ENCODE measurements at places on chromosomes 7 and 10.

GRCh38 chr7:146331369-146331768 lies 214.8 kb downstream of the CNTNAP2 start:
- DNase-seq: no peak

DNA sequence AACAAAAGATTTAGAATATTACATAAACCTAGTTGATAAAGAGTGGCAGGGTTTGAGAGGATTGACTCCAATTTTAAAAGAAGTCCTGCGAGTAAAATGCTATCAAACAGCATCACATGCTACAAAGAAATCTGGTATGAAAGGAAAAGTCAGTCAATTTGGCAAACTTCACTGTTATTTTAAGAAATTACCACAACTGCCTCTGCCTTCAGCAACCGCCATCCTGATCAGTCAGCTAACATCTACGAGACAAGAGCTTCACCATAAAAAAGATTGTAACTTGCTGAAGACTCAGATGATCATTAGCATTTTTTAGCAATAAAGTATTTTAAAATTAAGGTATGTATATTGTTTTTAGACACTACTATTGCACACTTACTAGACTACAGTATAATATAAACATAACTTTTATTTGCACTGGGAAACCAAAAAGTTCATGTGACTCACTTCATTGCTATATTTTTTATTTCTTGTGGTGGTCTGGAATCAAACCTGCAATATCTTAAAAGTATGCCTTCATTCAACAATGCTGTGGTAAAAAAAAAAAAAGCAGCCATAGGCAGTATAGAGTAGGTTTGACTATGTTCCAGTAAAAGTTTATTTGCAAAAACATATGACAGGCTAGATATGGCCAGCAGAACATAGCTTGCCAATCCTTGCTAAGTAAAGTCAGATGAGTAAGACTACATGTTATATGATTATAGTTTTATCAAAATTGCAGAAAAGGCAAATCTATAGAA lies 74.4 kb downstream of the GLCCI1 start:
- no peak for DNase-seq

- no peak for DNase-seq
Measured at GRCh38 chr7:46444256-46444655, 523.2 kb upstream of the IGFBP3 start.

DNA sequence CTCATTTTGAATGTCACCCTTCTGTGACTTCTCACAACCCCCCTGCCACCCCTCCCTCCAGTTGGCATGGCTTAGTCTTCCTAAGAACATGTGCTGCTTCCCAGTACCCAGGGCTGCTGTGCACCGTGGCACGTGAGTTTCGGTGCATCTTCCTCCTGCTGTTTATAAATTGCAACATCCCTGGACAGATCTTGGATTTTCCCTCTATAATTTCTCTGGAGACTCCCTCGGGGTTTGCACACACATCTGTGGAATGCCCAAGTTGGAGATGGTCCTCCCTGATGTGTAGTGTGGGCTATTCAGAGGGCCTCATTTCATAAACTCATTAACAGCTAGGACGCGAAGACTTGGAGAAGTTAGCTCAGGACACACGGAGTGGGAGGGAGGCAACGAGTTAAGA lies 52.9 kb downstream of the IKZF1 start:
- no peak for DNase-seq

DNA sequence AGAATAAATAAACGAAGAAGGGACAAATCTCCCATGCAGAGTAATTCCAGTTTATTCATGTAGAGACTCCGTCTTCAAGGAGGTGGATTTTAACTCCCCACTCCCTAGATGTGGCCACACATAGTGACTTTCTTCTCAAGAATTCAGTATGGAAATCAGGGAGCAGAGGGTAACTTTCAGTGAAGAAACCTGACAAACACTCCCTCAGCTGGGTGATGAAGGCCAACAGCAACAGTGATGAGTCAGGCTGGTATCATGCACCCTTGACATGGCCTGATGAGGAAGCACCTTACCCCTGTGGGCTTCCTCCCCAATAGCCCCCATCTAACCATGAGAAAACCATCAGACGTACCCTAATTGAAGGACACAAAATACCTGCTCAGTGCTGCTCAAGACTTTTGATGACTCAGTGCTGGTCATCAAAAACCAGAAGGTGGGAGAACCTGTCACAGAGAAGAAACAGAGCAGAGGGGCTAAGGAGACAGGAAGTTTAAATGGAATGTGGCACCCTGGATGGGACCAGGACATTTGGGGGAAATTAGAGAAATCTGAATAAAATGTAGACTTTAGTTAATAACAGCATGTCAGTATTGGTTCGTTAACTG lies 50.6 kb downstream of the ADAMTS14 start:
- DNase-seq: no peak

DNA sequence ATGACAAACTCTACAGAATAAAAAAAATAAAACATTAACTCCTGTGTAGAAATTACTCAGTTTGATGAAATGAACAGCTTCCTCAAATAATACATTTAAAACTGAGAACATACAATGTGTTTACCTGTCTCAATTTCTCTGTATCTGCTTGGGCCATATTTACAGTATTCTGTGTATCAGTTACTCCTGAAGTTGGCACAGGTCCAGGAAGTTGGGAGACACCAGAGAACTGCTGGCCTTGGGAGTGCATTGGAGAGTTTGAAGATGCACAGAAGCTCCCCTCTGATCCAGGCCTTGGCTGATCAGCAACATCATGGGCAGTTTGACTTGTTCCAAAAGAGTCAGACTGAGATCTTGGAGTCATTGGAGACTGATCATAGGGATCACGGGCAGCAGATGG lies 155.1 kb downstream of the GALNT11 start:
- DNase-seq: no peak

- no peak for DNase-seq
Measured at GRCh38 chr7:6614953-6615722, at the start of gene ZNF853. TSS of gene ZNF853 (plus strand) at chr7:6615610. CDS start at chr7:6616175, 565 bp downstream.

GRCh38 chr10:64306729-64307327 lies 785.6 kb downstream of the REEP3 start:
- DNase-seq: no peak

DNA sequence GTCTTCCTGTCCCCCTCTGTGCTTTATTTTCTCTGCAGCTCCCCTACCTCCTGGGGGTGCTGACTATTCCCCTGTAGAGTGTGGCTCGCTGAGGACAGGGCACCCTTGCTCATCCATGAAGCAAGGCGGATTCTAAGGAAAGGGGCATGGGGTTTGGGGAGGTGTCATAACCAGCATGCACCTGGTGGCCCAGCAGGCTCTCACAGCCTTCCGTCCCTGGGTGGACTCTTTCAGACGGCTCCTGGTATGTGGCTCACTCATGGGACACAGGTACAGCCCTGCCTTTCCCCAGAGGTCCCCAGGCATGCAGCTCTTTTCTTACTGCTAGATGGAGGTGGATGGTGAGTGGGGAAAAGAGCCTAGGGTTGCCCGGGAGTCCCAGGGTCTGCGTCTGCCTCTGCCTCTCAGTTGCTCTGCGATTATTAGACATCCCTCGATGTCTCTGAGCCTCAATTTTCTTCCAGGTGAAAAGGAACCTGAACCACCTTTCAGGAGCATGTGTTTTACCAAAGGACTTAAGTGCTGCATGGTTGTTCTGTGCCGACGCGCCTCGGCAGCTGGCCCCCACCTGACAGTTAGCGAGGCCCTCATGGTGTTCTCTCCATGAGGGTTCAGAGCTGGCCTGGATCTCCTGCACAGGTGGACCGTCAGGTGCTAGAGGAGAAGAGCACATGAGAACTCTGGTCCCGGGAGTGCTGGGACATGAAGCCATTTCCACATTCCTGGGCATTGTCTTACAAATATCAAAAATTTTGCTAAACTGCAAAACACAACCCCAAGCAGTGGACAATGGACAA lies 172.5 kb upstream of the SHH start:
- no peak for DNase-seq

DNA sequence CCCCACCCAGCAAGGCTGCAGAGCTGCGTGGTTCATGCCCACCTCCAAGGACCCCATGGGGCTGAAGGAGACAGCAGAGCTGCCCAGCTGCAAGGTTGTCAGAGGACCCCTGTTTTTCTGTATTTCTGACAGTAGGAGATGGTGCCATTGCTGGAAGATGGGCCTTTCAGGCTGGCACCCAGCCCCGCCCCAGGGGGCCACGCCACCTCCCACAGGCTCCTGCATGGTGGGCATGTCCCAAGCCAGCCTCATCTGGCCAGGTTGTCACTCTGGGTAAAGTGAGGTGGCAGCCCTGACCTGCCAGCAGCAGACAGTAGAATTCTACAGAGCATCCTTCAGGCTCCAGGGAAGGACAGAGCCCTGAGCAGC lies 75.5 kb upstream of the RET start:
- DNase-seq: no peak

GRCh38 chr7:111927353-111928019 lies 278.7 kb downstream of the DOCK4 start:
- DNase-seq: no peak

GRCh38 chr7:10121631-10122030 lies 852.0 kb upstream of the PHF14 start:
- DNase-seq: no peak

DNA sequence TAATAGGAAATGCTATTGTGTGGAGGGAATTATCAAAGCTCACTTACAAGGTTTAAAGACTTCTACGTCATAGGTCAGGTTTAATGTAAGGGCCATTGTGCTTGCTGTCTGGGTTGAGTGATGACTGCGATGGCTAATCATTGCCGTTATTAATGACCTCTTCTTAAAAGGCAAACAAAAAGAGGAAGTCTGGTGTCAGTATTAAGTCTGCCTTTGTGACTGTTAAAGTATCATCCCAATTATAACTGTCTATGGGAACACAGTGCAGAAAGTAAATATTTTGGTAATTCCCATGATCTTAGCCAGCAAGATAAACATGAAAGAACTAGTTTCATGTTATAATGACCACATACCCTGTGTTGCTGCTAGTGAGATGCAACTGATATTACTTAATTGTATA lies 382.4 kb downstream of the BBS9 start:
- DNase-seq: no peak

DNA sequence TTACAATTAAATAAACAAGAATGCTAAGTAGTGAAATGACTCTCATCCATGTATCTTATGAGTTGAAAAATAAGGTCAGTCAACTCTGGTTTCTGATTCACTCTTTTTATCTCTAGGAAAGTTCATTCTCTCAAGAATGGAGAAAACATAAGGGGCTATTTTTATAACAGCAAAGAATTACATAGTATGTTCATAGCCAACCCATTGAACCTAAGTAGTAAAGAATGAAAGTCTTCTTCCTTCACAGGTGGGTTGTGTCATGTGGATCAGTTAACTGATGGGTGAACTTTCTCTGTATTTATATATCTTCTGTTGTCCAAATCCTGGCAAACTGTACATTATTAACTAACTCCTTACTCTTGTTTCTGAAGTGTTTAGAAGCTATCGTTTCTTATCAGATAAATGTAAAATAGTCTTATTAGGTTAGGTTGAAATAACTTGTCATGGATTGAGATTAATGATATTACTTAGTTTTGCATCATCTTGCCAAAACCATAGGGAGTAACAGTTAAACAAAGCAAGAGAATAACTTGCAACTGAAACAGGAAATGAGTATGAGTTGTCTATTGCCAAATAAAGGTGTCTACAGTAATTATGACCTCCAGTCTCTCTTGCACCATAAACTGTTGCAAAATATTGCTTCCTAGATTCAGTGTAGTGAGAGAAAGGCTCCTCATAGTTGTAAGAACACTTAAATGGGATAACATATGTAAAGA lies 86.8 kb downstream of the ANKRD7 start:
- DNase-seq: no peak

- DNase-seq: no peak
Measured at GRCh38 chr7:29044554-29044953, 86.4 kb upstream of the TRIL start.

DNA sequence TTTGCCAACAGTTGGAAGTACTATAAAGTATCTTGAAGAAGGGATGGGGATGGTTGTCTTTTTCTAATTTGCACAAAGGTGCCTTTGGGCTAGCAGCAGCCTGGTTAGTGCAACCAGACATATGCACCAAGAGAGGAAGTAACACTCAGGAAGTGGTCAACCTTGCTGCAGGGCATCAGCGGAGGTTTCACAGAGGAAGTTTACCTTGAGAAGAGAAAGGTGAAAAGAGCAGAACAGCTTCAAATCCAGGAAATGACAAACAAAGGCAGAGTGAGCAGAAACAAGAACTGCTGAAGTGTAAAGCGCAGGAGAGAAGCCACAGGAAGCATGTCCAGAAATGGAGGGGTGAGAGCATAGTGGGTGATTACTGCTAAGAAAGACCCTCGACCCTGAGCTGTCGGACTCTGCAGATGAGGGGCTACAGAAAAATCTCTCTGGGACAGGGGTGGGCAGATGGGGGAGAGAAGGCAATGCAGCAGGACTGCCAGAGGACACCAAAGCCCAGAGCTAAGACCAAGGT lies 66.9 kb downstream of the STK17A start:
- DNase-seq: peak; percentile 97

GRCh38 chr10:7054915-7055314 lies 355.9 kb downstream of the SFMBT2 start:
- no peak for DNase-seq

All from T-helper 2 cell (primary cell).